ENCODE measurements at places on chromosomes 5 and 9.

GRCh38 chr9:21576331-21577189, 94.4 kb upstream of the IFNE start:
- peak; percentile 79 for DNase-seq

GRCh38 chr9:18834740-18835361, 198.2 kb downstream of the SAXO1 start:
- no peak for DNase-seq

DNA sequence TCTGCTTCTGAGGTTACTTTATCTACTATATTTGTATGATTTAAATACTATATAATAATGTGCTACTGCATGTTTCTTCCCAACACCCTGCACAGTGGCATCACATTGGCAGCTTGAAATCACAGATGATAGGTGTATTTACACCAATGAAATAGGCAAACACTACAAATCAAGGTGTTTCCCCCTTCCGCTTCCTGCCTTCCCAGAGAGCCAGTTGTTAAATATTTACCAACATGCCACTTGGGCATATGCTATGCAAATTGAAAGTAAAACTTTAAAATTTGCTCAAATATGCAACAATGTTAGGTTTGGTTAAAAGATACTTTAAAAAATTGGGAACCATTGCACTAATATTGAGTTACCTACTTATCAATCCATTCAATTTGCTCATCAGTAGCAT, 58.2 kb upstream of the SMARCA2 start:
- DNase-seq: no peak

DNA sequence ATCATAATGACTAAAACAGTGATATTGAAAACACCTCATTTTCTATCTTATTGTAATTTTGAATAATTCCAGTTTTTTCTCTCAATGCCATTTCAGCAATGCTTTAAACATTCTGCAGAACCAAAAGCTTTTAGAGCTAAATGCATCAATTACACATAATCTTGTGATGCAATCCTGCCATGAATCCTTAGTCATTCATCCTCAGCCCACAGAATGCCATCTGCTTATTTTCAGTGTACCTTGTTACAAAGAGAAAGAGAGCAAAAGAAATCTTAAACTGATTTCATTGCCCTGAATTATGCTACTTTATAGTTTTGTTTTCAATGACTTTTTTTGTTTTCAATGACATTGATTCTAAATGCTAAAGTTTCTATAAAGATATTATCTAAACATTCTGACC, 1234.8 kb upstream of the C9orf72 start:
- no peak for DNase-seq

- DNase-seq: no peak
Measured at GRCh38 chr9:126497660-126498275, 116.0 kb upstream of the LMX1B start.

DNA sequence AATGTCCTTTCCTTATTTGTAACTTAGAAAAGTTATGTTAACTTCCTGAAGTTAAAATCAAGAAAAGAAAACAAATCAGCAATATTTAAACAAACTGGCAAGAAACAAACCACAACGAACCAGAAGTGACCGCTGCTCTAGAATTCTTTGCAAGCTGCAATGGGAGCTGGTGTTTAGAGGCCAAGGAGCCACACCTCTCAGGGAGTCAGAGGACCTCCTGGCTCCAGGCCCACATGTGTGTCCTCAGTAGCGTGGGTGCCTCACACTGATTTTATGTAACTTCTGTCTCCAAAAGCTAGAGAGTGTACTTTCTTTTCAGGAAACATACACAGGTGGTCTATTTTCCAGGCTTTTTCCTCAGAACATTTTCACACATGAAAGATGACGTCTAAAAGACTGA, 100.4 kb downstream of the IRX2 start:
- no peak for DNase-seq

DNA sequence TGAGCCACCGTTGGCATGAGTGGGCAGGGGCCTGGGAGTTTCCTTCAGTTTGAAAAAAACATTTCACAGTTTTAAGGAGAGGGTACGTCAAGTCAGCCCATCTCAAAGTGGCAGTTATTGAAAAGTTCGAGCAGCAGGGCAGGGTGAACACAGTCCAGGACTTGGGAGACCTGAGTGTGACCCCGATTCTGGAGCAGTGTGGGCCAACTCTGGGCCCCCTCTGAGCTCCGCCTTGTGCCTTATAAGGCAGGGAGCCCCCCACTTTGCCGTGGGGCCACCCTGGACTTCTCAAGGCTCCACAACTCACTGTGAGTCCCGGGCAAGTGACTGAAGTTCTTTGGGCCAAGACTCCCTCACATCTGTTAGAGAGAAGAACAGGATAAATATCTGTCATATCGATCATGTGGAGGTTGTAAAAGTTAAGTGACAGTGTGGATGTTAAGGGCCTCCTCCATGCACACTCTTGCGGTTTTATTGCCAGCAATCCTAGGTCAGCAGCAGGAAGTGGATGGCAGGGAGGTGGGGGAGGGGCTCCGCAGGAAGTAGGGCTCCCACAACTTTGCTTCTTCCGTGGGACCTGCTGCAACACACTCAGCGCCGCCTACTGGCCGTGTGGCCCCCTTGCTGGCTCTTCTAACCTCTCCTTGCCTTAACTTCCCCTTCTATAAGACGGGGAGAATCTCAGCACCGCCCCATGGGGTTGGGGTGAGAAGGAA, 38.4 kb downstream of the HRH2 start:
- peak; percentile 32 for DNase-seq

GRCh38 chr9:136541179-136541578, 4.7 kb downstream of the NOTCH1 start:
- no peak for DNase-seq

GRCh38 chr9:137977571-137978261, 100.1 kb downstream of the CACNA1B start:
- no peak for DNase-seq

DNA sequence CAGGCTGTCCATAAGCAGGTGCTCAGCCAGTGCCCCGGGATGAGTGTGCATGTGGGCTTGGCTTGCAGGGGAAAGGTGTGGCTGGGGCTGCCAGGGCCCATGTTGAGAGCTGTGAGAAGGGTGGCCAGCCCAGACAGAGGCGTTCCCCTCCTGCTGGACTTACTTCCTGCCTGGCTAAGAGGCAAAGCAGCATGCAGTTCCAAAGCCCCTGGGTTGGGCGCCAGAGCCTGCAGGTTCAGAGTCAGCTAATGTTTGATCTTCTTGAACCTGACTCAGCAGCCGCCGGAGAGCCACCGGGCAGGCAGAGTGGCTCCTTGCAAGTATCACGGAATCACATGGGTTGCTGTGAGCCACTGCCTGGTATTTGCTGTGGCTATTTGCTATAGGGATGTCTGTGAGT, 168.4 kb upstream of the MAP1B start:
- DNase-seq: no peak

- no peak for DNase-seq
Measured at GRCh38 chr5:138960145-138960692, 85.1 kb upstream of the LRRTM2 start.

DNA sequence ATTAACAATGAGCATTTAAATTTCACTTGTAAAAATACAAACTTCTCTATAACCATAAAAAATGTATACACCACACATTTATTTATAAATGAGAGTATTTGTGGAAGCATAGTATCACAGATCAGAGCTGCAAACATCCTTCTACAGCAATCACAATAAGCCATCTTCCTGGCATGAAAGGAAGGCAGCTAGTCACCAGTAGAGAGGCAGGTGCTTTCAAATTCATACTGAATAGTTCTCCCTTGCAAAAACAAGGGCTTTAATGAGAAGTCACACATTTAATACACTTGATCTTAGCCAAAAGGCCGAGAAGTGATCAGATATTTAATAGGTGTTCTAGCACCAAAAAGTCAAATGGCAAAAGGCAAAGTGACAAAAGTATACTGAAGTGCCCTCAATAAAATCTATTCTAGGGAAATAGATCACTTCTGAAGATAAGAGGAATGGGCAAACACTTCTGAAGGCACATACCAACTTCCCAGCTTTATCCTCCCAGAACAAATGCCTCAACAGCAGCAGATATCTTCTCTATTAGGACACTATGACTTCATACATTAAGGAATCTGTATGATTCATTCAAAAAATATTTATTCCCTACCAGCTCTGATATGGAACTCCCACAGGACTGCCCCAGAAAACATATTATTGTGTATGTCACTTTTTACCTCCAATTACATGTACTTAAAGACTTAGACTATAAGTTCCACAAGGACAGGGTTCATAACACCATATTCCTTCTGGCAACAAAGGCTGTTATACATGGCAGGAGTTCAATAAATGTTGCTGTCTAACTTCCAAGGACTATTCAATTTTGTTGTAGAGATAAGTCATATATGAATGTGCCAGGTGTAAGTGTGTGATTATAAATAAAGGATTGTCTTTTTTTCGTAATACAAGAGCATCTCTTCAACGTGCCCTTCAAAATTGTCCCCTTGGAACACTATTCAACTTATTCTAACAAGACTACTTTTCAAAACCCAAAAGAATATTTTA, 31.7 kb downstream of the MAPKAP1 start:
- DNase-seq: no peak

DNA sequence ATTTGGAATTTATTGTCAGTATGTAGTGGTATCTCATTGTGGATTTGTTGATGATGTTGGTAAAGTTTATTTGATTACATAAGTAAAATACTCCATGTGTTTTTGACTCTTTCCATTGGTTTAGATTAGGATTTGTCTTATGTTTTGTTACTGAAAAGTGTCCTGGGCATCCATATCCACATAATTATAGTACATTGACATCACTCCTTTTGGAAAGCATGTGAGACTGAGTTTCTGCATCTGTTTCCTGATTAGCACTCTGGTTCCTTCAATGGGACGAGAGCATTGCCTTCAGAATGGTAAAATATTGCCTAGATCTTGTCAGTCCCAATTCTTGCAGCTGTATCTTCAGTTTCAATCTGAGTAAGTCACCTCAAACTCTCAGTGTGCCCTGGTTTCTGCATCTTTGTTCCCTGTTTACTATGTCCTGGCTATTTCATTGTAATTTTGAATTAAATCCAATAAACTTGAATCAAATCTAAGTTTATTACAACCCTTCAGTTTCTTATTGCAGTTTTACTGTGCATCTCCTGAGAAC, 128.1 kb downstream of the FBXO38 start:
- no peak for DNase-seq

DNA sequence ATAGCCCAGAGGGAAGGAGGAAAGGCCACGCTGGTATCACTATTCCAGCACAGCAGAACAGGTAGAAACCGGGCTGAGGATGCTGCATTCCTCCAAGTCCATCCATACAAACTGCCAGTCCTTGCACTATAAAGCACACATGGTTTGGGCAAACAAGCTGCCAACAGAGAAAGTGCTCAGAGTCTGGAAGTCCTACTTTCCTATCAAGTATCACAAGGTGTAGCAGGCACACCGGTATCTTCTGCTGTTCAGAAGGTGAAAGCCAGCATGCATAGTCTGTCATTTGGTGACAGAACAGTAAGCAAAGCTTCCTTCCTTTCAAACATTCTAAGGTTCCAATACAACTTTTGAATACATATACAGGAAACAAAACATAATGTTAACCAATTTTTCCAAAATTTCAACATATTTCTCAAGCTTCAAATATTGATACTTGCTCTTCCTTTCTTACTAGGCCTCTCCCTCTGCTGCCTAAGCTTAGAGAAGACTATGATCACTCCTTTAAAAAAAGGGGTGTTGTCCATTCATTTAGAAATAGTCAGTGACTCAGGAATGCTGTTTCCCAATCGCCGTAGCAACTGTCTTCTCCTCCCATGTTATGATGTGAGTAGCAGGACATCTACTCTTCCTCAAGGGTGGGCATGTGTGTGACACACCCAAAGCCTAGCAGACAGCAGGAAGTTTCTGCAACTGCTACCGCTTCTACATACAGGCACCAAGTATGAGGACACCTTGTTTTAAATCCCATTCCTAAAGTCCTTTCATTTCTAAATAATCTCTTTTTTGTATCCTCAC, 14.7 kb downstream of the DIAPH1 start:
- DNase-seq: no peak

DNA sequence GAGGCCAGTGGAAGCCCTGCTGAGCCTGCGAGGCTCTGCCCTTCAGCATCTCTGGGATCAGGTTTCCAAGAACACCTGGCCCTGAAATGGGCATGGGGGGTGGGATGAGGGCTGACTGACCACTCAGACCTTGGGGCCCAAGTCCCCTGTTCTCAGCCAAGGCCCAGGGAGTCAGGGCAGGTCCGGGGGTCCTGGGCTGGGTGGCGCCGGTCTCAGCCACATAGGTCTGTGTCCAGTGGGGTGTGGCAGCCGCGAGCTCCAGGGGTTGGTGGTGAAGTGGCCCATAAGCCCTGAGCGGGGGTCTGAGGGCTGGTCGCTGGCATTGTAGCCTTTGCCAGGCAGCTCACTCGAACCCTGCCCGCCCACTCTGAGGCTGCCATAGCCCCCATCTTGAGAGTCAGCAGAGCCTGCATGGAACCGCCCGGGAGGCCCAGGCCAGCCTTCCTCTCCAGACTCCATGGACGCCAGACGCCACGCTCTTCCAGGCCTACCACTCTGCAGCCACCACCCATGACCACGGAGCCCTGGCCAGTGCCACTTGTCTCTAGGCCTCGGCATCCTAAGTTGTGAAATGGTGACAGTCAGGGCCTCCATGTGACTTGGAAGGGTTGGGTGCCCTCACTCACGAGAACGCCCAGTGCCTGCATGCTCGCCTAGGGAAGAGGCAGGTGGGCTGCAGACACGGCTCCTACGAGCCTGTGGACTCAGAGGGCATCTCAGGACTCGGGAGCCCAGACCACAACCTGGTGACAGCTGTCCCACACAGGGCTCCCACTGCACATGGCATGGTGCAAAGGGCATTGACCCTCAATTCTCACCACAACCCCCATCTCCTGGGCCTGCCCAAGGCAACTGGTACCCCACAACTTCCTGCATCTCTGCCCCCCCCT, 6.7 kb upstream of the DBH start:
- DNase-seq: no peak

- no peak for DNase-seq
Measured at GRCh38 chr5:113163328-113163727, 186.7 kb downstream of the DCP2 start.

- no peak for DNase-seq
Measured at GRCh38 chr5:148268566-148268965, at the start of gene SPINK13. TSS of gene SPINK13 (plus strand) at chr5:148268794. CDS start at chr5:148270073, 1,279 bp downstream.

GRCh38 chr9:127162864-127163365, 40.5 kb upstream of the ANGPTL2 start:
- no peak for DNase-seq

DNA sequence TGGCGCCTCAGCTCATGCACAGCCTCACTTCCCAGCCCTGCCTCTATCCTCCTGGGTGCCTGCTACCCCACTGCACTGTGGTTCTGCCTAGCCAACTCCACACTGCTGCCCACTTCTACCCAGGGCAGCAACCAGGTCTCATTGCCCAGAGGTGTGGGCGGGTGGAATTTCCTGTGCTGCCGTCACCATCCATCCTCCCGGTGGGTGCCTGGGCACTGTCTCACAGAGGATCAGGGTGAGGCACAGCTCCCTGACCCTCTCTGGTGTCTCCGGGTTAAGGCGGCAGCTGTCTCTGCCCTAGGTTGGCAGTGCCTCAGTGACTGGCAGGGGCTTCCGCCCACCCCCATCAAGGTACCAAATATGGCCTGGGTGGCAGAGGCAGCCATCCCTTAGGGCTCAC, 4.3 kb upstream of the MTMR12 start:
- no peak for DNase-seq

- no peak for DNase-seq
Measured at GRCh38 chr5:83151821-83152220, 74.5 kb downstream of the XRCC4 start.

- no peak for DNase-seq
Measured at GRCh38 chr9:70073193-70073592, 29.5 kb downstream of the MAMDC2 start.

- no peak for DNase-seq
Measured at GRCh38 chr5:1391691-1392090, 46.8 kb upstream of the CLPTM1L start.
